ENCODE measurements at places on chromosomes 4 and X.

GRCh38 chr4:93814722-93815121 is 13.8 kb upstream of the ATOH1 start:
- DNase-seq: no peak

DNA sequence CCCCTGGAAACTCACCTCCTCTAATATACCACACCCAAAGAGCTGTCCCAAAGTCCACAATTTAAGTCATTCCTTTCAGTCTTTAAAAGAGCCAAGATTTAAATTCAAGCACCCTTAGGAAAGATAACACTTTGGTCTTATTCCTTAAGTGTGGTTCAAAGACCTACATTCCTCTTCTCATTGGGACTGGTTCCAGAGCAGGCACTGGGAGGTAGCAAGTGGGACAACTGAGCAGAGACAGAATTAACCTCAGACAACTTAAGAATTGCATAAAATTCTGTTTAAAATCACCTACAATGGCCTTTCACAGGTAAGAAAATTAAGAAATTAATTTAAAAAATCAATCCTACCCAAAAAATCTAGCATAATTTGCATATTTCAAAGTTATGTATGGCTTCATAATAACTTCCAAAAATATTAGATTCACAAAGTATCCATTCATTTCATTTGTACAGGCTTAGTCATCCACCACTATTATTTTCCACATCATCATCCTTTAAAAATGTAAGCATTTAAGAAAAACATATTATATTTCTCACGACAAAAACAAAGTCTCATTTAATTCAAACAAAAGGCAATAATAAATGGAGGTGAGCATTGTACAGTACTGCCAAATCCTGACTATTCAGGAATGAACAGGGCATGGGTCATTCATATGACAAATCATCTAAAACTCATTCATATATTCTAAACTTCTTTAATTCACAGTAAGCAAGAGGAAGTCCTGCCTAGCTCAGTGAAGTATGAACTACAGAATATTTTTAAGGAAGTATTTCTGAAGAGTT is 13.6 kb downstream of the PRSS12 start:
- no peak for DNase-seq

DNA sequence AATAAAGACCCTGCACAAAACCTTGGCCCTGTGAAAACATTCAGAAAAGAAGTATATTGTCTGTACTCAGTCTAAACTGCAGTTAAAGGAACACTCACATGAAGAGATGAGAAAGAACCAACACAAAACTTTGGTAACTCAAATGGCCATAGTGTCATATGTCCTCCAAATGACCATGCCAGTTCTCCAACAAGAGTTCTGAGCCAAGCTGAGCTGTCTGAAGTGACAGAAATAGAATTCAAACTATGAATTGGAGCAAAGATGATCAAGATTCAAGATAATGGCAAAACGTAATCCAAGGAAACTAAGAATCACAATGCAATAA is 739.3 kb upstream of the NDST4 start:
- DNase-seq: no peak

- no peak for DNase-seq
Observed at GRCh38 chr4:83389756-83390505, 55.3 kb upstream of the HPSE start.

GRCh38 chrX:19540076-19540475 is 24.8 kb upstream of the MAP3K15 start:
- no peak for DNase-seq

DNA sequence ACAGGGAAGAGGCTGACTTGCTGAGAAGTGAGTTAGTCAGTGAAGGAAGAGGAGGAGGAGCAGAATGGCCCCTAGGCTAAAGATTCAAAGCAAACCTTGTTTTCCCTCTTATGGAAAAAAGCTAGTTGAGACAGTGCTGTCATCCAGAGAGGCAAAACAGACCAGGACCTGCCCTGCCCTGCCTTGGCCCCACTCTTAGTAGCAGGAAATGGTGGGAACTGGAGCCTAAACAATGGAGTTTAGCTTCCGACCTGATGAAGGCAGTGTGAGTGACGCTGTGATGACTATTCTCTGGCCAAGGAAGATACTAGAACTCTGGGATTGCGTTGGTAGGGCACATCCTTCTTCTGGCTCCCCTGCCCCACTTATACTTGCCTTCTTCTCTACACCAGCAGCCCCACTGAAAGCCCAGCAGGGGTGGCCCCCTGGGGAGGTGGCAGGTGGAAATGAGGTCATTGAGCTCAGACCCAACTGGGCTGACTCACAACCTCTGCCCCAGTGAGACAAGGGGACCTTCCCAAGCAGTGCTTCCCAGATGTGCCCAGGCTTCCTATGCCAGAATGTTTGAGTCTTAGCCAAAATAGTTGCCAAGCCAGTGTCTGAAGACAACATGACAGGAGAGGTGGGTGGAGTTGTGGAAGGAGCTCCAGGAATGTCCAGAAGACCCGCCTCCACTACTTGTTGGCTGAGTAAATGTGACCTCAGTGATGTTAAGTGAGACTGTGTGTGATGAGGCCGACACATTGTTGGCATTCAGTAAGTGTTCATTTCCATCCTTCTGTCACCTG is 38.8 kb downstream of the MSN start:
- peak; percentile 51 for DNase-seq

GRCh38 chr4:53014881-53015280 is 152.8 kb downstream of the RASL11B start:
- DNase-seq: no peak

GRCh38 chrX:40101430-40101802 is 3.7 kb upstream of the BCOR start:
- DNase-seq: no peak

All from T-helper 22 cell (primary cell).